ENCODE measurements at places on chromosomes 4 and X. TPM values are rescaled to one million over a fixed set of nuclear protein-coding genes. Genes with fewer than 3 reads are reported as not detected.

SH3D19 gene
- total RNA-seq = 118 TPM

SLITRK4 gene
- 4.2 TPM for total RNA-seq

FRAS1 gene
- total RNA-seq = 2.3 TPM

DDX53 gene
- total RNA-seq = not detected

ZFX gene
- total RNA-seq = 69.9 TPM

PABPC1L2A gene
- total RNA-seq = not detected

HHIP gene
- total RNA-seq = 0.90 TPM

SSX2B gene
- not detected for total RNA-seq

SCD5 gene
- total RNA-seq = 16.7 TPM

SATL1 gene
- total RNA-seq = not detected
